ENCODE measurements at places on chromosomes 11 and 22.

GRCh38 chr11:75413864-75414263, 14.5 kb downstream of the RPS3 start:
- DNase-seq = no peak

DNA sequence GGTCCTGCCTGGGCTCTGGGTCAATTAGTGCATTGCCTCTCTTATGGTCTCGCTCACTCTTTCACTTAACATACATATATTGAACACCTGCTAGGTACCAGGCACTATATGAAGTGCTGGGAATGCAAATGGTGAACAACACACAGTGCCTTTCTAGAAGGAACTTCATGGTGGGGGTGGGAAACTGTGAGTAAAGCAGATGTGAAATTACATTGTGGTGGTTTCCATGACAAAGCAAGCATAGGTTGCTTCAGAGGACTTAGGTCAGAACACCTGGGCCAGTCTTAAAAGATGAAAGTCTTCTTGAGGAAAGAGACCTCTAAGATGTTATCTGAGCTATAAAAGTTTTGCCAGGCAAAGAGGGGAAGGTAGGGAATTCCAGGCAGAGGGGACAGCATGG, 231.3 kb downstream of the BUD13 start:
- no peak for DNase-seq

DNA sequence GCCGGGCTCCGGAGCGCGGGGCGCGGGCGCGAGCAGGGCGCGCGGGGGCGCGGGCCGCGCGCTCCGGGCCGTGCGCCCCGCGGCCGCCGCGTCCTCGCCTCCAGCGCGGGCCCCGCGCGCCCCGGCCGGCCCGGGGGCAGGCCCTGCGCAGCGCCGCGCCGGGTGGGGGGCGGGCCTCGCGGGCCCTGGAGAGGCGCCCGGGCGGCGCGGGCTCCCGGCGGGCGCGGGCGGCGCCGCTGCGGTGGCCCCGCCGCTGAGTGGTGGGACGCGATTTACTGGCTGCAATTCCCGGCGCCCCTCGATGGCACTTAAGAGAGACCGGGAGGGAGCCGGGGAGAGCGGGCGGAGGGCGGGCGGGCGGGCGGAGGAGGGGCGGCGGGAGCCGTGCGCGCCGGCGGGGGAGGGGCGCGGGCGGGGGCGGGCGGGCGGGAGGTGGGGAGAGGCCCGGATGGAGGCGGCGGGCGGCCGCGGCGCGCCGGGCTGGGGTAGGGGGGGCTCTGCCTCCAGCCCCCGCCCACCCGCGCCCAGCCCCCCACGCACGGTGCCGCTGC, 73.2 kb upstream of the TCF20 start:
- DNase-seq = no peak

DNA sequence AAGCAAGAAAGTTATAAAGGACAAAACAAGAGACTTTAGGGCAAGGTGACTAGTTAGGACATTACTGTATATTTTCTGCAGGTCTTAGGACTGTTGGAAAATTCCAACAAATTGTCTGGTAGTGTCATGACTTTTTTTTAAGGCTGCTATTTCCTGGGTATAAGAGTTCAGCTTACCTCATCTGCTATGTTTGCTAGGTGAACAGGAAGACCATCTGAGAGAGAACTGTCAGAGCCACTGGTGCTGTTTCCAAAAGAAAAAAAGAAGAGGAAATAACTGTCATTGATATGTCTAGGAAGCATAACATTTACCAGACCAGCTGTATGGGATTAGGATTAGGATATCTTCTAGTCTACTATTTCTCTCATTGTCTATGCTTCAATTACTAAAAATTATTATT, 26.3 kb upstream of the MTCH2 start:
- DNase-seq = no peak

GRCh38 chr11:128182844-128183243, 404.5 kb downstream of the ETS1 start:
- no peak for DNase-seq

Measured in NCI-H187 treated with DMSO at 0.1 percent for 48 hours (cell line).